ENCODE measurements at places on chromosomes 13 and 19.
A peak's percentile ranks its signal among the peaks of the same experiment; 100 is the strongest.

DNA sequence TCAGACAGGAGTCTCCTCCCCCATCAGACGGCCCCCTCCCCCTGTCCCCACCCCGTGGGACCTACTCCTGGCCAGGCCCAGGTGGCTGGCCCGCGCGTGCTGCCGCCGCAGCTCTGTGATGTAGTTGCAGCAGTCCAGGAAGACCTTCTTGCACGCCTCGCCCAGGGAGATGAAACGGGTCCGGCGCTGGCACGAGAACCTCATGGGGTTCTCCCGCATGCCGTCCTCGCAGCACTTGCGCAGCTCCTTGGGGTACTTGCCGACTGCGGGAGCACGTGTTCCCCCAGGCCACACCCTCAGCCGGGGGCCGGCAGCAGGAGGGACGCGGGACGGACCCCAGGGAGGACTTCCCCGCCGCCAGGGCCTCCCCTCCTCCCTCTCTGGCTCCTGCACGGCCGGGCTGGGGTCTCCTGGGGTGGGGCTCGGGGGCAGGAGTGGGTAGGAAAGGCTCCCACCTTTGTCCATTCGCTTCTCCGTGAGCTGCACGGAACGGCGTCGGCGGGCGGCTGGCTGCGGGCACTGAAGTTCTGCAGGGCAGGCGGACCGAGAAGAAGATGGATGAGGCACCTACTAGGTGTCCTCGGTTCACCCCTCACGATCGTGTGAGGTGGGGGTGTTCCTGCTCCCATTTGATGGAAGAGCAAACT lies 13.3 kb downstream of the C3 start:
- no peak for DNase-seq

DNA sequence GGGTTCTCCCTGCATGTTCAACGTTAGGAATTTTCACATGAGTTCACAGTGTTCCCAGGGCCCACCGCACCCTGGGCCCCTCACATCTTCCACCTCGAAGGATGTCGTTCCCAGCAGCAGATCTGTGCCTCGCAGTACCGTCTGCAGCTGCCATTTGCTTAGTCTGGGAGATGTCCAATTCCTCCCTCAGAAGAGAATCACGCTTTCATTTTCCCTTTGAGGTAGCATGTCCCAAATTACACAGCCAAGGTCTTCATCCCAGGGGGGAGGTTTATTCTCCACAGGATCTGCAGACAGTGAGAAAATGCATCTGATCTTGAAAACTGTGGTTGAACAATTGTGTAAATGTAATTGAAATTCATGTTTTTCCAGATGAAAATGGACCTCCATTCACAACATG lies 150.2 kb downstream of the DCT start:
- DNase-seq: no peak

DNA sequence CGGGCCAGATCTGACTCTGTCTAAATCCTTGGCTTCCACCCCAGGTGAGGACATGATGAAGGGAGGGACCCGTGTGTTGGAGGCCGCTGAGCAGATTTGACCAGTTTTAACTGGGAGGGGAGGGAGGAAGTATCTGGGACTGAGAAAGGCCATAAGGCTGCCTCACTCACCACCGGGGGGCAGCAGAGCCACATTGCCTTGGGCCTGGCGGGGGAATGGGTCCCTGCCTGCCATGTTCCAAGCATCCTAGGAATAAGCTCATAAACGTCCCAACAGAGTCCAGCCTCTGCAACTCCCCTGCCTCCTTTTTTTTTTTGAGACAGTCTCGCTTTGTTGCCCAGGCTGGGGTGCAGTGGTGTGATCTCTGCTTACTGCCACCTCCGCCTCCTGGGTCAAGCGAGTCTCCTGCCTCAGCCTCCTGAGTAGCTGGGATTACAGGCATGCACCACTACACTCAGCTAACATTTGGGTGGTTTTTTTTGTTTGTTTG lies 15.5 kb downstream of the MAST3 start:
- peak; percentile 69 for DNase-seq

DNA sequence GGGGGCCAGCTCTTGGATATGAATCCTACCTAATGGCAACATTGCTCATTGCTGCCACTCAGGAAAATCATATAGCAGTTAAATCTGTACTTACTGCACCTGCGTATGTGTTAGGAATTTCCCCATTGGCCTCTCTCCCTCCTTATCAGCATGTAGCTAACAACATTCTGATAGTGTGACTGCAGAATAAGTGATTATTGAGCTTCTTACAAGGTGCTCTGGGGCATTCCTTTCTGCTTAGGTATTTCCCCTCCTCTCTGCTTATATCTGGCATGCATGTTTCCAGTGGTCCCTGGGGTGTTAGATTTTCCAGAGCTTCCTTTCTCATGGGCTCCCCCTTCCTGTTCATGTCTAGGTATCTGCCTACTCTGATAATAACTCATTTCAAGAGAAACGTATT lies 414.1 kb upstream of the SLITRK1 start:
- no peak for DNase-seq

DNA sequence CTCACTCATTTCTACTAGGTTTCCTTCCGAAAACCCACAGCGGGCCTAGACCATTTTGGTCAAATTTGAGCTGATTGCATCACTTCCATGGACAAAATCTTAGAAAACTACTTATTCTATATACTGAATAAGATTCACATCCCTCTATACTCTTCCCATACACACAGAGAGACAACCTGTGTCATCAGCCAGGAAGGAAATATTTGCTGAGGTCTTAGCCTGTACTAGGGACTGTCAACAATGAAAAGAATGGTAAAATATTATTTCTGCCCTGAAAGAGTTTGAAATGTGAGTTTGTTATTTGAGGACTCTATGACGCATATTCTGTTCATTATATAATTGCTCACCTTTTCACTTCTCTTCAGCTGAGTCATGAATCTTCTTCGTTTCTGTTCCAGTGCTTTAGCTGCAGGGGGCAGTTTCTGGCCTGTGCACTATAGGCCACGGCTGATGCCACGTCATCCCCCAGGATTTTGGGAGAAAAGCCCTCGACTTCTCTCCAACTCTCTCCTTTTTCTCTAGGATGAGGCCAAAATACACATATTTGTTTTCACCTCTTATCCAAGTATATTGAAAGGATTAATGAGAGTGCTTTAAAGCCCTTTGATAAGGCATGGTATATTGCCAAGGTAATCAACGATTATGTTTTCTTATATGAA lies 47.7 kb downstream of the GSX1 start:
- DNase-seq: no peak

GRCh38 chr13:88908961-88909441 lies 1237.8 kb downstream of the SLITRK5 start:
- no peak for DNase-seq

DNA sequence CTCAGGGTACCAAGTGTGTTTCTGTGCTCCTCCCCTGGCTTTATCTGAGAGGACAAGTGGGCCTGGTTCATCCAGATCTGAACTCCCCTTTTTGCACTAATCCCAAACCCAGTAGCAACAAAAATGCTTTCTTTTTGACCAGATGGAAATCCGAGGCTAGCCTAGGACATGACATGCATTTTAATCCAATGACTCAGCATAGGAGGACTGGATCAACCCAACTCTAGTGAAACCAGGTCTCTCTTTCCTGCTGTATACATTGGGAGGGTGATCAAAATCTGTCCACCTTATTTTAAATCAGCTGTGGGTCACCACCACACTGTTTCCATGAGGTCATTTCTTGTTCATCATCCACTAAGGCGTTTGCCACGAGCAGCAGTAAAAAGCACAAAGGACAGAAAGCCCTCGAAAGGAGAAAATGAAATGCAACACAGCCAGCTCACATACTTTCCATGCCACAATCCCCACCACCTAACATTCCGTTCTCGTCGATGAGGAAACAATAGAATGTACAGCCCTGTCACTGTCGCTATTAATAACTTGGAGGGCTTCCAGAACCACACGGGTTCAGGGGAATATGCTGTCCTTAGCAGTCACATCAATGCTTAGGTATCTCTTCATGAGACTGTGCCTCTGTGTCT lies 543.0 kb downstream of the IRS2 start:
- no peak for DNase-seq

DNA sequence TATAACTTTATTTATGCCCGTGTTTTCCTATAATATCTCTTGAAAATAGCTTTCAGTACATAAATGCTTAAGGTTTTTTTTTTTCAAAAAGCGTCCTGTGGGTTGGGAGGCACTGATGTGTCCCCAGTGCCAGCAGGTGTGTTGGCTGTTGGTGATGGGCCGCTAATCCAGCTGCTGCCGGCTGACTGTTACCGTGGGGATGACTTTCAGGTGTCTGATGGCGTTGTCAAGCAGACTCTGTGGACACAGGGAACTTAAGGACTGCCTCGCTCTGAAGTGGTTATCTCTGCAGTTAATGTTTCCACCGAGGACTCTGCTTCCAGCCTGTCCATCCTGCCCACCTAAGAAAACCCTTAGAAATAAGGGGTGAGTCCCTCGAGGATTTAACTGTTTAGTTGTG lies 94.5 kb downstream of the ANKRD10 start:
- no peak for DNase-seq

DNA sequence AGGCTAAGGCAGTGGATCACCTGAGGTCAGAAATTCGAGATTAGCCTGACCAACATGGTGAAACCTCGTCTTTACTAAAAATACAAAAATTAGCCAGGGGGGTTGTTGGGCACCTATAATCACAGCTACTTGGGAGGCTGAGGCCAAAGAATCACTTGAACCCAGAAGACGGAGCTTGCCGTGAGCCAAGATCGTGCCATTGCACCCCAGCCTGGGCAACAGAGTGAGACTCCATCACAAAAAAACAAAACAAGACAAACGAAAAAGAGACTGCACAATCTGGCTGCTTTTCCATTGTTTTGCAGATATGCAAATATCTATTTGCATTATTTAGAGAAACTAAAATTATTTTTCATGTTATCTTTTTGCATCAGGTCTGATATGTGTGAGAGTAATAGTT lies 83.6 kb downstream of the ZNF486 start:
- DNase-seq: no peak

DNA sequence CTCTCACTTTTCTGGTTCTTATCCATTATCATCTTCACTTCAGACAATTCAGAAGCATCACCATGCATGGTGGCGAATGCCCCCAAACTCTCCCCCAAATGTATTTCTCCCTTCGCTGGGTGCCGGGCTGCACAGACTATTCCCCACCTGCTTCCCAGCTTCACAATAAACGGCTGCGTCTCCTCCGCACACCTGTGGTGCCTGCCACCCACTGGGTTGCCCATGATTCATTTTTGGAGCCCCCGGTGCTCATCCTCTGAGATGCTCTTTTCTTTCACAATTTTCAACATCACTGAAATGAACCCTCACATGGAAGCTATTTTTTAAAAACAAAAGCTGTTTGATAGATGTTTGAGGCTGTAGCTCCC lies 2.8 kb upstream of the F10 start:
- no peak for DNase-seq

- DNase-seq: no peak
Measured at GRCh38 chr13:28476919-28477708, 17.8 kb downstream of the FLT1 start.

- DNase-seq: no peak
Measured at GRCh38 chr13:43143591-43143990, 120.2 kb downstream of the DNAJC15 start.

DNA sequence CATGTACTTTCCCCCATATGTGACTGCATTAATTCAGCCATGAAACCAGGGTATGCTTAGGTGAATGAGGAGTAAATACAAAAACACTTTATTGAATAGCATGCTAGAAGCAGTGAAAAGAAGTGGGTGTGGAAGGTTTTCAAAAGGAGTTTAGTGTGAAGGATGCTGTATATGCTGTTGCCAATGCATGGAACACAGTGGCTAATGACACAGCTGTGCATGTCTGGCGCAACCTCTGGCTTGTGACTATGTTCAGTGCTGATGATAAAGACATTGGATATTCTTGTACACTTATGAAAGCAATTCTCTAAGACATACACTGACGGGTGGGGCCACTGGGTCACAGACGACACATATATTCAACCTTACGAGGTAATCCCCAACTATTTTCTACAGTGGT lies 55.2 kb downstream of the SOX21 start:
- no peak for DNase-seq

GRCh38 chr13:24927810-24928404 lies 163.9 kb downstream of the RNF17 start:
- no peak for DNase-seq

DNA sequence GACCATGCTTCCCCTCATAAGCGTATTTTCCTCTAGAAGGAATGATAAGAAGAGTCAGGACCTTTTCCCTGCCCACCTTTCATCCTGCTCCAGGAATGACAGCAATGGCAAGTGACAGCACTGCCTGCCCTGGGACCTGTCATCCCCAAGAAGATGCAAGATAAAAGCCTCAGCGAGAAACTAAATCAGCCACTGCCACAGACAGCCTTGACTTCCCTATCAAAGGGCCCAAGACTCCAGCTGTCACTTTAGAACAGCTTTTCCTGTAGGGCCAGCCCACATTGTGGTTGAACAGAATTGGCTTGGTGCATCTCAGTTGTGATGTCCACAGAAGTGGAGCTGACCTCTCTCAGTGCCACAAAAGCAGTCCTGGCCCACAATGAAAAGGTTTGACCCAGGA lies 1.1 kb downstream of the RAB8A start:
- DNase-seq: no peak

DNA sequence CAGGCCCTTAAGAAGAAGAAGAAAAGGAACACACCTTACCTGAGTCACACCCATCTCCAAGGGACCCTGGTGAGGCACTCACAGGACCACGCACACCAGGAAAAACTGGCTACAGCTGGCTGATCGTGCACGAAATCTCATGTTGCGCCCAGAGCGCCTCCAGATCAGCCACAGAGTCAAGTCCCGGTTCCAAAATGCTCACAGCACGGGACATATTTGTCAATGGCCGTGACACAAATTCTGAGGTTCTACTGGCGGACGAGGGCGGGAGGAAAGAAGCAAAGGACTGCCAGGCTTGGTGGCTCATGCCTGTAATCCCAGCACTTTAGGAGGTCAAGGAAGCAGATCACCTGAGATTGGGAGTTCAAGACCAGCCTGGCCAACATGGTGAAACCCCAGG lies 21.5 kb downstream of the SH3GL1 start:
- no peak for DNase-seq

GRCh38 chr19:18417250-18418028 lies 1.8 kb upstream of the SSBP4 start:
- DNase-seq: peak; percentile 61

- DNase-seq: no peak
Measured at GRCh38 chr13:47705185-47705584, 295.9 kb downstream of the SUCLA2 start.

DNA sequence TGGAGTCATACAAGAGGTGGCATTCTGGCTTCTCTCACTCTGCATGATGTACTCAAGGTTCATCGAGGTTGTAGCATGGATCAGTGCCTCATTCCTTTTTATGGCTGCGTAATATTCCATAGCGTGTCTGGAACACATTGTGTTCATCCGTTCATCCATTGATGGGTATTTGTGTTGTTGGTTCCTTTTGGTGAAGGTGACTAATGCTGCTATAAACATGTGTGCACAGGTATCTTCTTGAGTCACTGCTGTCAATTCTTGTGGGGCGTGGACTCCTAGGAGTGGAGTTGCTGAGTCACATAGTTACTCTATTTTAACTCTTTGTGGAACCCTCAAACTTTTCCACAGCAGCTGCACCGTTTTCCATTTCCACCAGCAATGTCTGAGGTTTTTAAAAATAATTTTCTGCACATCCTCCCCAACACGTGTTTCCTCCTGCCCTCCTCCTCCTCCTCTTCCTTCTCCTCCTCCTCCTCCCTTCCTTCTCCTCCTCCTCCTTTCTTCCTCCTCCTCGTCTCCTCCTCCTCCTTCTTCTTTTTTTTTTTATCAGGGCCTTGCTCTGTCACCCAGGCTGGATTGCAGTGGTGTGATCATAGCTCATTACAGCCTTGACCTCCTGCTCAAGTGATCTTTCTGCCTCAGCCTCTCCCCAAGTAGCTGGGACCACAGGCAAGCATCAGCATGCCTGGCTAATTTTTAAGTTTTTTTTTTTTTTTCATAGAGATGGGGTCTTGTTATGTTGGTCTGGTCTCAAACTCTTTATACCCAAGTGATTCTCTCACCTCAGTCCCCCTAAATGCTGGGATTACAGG lies 2.0 kb upstream of the TMEM221 start:
- DNase-seq: peak; percentile 52

All from T-helper 2 cell treated with Interferon-gamma antibody and Interleukin-4, amounts not matched to agents 5 μg/mL and 100 μg/mL, for 36 hours (primary cell).